8988T (cell line): ENCODE measurements at places on chromosomes 3 and 15.
A peak's percentile ranks its signal among the peaks of the same experiment; 100 is the strongest.

DNA sequence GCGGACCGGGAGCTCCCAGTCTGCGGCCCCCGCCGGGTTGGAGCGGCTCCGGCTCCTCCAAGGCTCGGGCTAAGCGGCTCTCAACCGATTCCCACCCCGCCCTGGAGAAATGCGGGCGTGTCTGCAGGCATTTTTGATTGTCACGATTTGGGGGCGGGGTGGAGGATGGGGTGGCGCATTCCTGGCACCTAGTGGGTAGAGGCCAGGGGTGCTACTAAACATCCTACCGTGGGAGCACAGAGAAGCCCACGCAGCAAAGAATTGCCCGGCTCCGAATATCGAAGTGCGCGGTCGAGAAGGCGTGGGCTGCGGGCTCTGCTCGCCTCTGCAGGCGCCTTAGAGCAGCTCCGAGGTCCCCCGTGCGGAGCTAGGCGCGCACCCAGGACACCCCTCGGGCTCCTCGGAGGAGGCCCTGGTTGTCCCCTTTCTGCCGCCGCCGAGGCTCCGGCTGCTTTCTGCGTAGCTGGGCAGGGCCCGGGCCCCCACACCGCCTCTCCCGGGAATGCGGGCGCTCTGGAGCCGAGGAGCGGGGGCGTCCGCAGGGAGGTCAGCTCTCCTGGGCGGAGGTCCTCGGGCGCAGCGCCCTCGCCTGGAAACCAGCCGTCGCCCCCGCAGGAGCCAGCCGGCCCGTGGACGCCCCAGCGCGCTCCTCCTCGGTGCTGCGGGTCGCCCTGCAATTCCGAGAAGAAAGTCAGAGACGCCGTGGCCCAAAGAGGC, 16.5 kb upstream of the LAMP3 start:
- DNase-seq = peak; percentile 75

- DNase-seq = no peak
These were observed 537.6 kb downstream of the PLOD2 start for GRCh38 chr3:145623349-145623748.

- DNase-seq = no peak
These were observed 269.0 kb downstream of the ZNF621 start for GRCh38 chr3:40793730-40794129.

GRCh38 chr15:99556011-99556410, 9.8 kb upstream of the MEF2A start:
- DNase-seq = no peak

DNA sequence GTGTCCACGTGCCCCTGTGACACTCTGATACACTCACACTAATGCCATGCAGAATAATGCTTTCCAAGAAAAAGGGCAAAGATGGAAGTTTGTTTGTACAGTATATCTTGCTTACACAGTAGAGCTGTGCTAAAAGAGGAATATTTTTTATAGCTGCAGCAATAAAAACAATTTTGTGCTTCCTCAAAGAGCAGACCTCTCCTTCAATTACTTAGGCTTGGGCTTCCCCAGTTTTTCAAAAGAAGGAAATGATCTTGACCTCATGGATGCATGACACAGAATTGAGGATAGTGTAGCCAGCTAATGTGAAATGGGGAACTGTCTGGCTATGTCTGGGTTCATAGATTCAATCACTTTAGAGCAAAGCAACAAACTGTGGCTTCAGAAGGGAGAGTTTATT, 137.4 kb downstream of the STT3B start:
- no peak for DNase-seq
